Naive thymus-derived CD4-positive, alpha-beta T cell (primary cell): ENCODE measurements at places on chromosomes 12 and 14. TPM values are rescaled to one million over a fixed set of nuclear protein-coding genes. Genes with fewer than 3 reads are reported as not detected.

Gene OTUB2
- 0.11 TPM for total RNA-seq

Gene PLEKHG7
- not detected for total RNA-seq

Gene CCDC91
- total RNA-seq = 105 TPM

- no peak overlapping the region for H3K4me3 ChIP-seq
- no peaks in the 10 kb centered on the region for H3K4me1 ChIP-seq
- no peak for DNase-seq
- no peaks in the 10 kb centered on the region for H3K36me3 ChIP-seq
- no peaks in the 10 kb centered on the region for H3K27me3 ChIP-seq
- H3K27ac ChIP-seq = no peak overlapping the region
Observed at GRCh38 chr14:66066981-66067776, 419.0 kb upstream of the CCDC196 start.

DNA sequence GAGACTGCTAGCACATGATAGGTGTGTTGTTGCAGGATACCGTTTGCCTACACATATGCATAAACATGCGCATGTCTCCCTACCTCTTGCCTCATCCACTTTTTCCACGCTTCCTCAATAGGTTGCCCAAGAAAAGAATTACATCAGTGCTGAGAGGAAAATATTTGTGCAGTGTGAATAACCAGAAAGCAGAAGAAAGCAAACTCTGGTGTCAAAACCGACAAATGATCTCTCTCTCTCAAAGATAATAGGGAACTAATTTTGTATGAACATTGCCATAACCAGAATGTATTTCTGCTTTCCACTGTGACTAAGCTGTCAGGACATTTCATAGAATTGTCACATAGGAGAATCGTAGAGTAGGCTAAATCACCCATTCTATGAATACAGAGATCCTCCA lies 1.3 kb downstream of the CLEC7A start:
- no peaks in the 10 kb centered on the region for H3K36me3 ChIP-seq
- H3K4me1 ChIP-seq = no peaks in the 10 kb centered on the region

GRCh38 chr14:95374239-95374997 lies 54.7 kb upstream of the CLMN start:
- no peaks in the 10 kb centered on the region for H3K36me3 ChIP-seq
- H3K4me3 ChIP-seq = no peak overlapping the region
- H3K27ac ChIP-seq = no peak overlapping the region
- no peak for DNase-seq

DNA sequence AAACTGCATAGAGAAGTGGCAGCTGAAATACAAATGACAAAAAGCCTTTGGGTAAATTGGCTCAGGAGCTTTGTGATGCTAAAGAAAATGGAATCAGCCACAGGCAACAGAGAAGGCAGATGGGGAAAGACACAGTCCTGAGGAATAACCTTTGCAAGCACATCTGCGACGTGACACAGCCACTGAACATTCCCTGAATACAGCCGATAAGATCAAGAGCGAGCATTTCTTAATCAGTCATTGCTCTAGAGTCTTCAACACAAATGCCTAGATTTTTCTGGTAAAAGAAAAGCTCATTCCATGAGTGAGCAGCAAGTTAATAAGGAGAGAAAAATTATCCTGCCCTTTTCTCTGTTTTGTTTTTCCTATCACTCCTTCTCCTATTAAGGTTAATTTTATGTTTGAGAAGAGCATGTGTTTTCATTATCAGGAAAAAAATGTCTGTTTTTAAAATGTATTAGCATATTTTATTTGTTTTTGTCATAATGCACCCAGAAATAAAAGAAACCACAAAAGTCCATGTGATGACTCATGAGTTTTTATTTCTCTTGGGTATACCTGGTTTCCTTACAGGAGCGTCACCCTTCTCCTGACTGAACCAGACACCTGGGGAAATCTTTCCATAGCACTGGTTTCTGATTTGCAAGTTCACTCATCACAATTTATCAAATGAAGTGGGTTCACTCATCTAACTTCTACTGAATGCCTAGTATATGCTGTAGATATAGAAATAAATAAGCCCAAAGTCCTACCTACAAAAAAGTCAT lies 45.4 kb upstream of the PCED1B start:
- H3K27ac ChIP-seq = no peak overlapping the region
- no peaks in the 10 kb centered on the region for H3K4me1 ChIP-seq
- no peaks in the 10 kb centered on the region for H3K36me3 ChIP-seq
- no peaks in the 10 kb centered on the region for H3K27me3 ChIP-seq
- no peak overlapping the region for H3K4me3 ChIP-seq
- DNase-seq = no peak

DNA sequence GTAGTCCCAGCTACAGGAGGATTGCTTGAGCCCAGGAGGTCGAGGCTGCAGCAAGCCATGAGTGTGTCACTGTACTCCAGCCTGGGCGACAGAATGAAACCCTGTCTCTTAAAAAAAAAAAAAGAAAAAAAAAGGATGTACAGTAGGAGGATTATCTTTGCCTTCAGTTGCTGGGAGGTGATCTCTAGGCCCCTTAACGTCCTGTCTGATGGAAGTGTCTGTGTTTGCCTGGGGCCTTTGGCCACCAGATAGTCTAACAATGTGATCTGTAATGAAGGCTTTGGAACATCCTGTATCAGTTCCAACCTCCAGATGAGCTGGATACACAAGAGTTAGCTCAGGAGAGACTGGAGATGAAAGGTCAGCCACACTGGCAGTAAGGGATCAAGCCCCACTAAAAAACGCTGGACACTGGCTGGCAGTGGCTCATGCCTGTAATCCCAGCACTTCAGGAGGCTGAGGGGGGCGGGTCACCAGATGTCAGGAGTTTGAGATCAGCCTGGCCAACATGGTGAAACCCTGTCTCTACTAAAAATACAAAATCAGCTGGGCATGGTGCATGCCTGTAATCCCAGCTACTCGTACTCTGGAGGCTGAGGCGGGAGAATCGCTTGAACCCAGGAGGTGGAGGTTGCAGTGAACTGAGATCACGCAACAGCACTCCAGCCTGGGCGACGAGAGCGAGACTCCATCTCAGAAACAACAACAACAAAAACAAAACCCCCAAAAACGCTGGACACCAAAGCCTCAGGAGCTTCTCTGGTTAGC lies 19.0 kb upstream of the HNF1A start:
- no peak overlapping the region for H3K4me3 ChIP-seq
- peaks cover 20% of the 10 kb centered on the region for H3K4me1 ChIP-seq
- H3K36me3 ChIP-seq = no peaks in the 10 kb centered on the region
- H3K27me3 ChIP-seq = no peaks in the 10 kb centered on the region

GRCh38 chr12:22880807-22881206 lies 255.8 kb downstream of the ETNK1 start:
- no peak overlapping the region for H3K4me3 ChIP-seq
- H3K36me3 ChIP-seq = no peaks in the 10 kb centered on the region
- DNase-seq = no peak
- no peaks in the 10 kb centered on the region for H3K4me1 ChIP-seq
- H3K27me3 ChIP-seq = no peaks in the 10 kb centered on the region

DNA sequence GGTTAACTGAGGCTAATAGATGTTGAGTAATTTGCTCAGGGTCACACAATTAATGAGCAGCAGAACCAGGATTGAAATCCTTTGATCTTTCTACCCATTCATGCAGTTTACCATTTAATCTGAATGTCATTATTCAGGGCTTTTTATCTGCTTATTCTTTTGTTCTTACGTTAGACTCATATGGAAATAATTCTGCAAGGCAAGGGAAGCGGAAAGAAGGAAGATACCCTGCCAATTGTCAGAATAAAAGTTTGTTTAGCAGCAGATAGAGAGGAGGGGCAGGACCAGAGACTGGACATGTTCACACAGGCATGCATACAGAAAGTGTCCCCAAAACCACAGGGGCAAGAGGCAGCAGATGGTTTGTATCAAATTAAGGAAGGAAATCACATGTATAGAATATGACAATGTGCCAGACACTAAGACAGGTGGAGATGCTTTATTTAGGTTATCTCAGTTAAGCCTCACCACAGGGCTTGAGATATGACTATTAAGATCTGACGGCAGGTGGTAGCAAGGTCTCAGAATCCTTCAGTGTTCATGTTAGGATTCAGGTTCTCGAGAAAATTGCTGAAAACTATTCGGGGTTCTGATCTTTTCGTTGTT lies 29.8 kb downstream of the BRMS1L start:
- H3K36me3 ChIP-seq = no peaks in the 10 kb centered on the region
- H3K4me1 ChIP-seq = no peaks in the 10 kb centered on the region
- H3K27me3 ChIP-seq = no peaks in the 10 kb centered on the region

DNA sequence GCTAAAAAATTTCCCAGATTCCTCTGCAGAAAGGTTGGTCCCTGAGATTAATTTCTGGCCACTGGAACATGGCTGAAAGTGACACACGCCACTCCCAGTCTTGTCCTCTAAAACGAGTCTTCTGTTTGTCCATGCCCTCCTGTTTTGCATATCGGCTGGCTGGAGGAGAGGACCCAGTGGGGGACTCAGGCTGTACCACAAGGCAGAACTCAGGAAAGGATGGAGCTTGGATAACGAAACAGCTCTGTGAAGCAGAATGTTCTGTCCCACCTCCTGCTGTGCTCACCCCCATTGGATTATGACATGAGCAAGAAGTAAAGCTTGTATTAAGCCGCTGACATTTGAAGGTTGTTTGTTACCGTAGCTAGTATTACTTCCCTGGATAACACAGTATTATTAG lies 856.2 kb downstream of the BCL11B start:
- H3K36me3 ChIP-seq = no peaks in the 10 kb centered on the region
- DNase-seq = no peak
- H3K27me3 ChIP-seq = no peaks in the 10 kb centered on the region
- H3K27ac ChIP-seq = no peak overlapping the region
- H3K4me3 ChIP-seq = no peak overlapping the region

DNA sequence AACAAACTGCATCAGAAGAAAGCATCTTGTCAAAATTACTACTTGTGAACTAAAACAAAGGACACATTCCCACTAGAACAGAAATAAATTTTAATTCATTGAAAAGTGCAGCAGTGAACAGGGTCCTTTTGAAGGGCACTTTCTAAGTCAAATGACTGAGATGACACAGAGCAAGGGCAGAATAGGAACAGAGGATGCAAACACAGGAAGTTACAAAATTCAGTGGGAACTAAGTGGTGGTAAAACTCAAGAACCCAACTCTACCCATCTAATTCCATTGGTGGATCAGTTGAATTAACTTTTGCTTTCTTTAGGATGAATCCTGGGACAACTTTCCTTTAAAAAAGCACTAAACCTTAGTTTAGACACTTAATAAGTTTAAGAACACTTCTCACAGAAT lies 45.8 kb downstream of the GNS start:
- peaks cover 13% of the 10 kb centered on the region for H3K4me1 ChIP-seq
- H3K36me3 ChIP-seq = peaks cover 9% of the 10 kb centered on the region
- no peak overlapping the region for H3K4me3 ChIP-seq
- no peaks in the 10 kb centered on the region for H3K27me3 ChIP-seq

- no peak for DNase-seq
- no peak overlapping the region for H3K4me3 ChIP-seq
- peaks cover 31% of the 10 kb centered on the region for H3K4me1 ChIP-seq
- no peaks in the 10 kb centered on the region for H3K36me3 ChIP-seq
Observed at GRCh38 chr14:65211341-65211987, 109.1 kb upstream of the MAX start.
